Foreskin keratinocyte (primary cell): ENCODE measurements at places on chromosomes 5 and 9. TPM values are rescaled to one million over a fixed set of nuclear protein-coding genes. Genes with fewer than 3 reads are reported as not detected.

- no peak for DNase-seq
Measured at GRCh38 chr5:139856714-139857113, 61.1 kb downstream of the PSD2 start.

- DNase-seq: no peak
Measured at GRCh38 chr9:100549048-100549447, 28.8 kb upstream of the CAVIN4 start.

DNA sequence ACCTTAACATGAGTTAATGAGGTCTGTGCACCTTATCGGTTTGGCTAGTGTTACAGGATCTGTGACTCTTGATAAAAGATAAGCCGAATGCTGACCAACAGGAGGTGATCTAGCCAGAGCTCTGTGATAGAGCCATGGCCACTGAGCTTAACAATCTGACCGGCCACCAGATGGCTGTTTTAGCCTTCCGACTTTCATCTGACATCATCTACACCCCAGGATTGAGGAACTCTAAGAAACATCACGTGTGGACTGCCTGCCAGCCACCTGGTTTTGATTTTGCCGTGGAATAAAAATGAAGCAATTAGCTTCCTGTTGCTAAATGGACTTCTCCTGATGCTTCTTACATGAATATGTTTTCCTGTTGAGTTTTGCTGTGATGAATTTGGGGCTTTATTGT lies 281.3 kb downstream of the CEMIP2 start:
- no peak for DNase-seq

DNA sequence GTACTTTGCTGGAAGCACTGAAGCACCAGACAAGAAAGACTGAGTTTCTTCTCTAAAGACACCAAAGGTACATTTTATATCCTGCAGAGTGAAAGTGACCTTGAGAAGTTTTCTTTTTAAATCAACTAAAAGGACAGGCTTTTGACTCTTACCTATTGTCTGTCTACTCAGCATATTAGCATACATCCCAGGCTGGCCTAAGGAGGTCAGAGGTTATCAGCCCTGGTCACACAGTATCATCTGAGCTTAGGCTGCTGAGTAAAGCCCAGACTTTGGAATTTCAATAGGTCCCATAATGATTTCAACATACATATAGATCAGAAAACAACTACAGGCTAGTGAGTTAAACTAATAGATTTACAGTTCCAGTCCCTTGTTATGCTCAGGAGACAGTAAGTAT lies 10.1 kb upstream of the CDH9 start:
- DNase-seq: no peak

DNA sequence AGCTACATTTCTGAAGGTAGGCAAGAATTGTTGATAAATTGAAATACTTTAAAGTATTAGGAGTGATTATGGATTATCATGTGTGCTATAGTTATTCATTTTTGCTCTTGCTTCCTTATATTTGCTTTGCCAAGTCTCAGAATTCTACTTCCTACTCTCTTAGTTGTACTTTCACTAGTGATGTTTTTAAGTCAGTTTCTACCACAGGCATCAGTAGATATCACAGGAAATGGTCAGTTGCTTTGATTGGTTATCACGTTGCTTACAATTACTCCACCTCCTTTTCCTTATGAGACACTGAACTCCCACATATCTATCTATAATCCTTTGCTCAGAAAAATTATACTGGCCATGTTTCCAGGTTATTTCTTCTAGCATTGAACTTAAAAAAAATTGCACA lies 472.8 kb downstream of the DMRTA1 start:
- DNase-seq: no peak

TNFSF15 gene
- 0.40 and 1.0 TPM in 2 replicates for polyA plus RNA-seq

AQP3 gene
- polyA plus RNA-seq: 138 and 192 TPM in 2 replicates

CDHR2 gene
- 0.03 TPM in 1 of 2 replicates, not detected in the other for polyA plus RNA-seq

NPR3 gene
- polyA plus RNA-seq: not detected in 2 replicates

HTR4 gene
- polyA plus RNA-seq: not detected in 2 replicates

MYMK gene
- polyA plus RNA-seq: not detected in 2 replicates

NUTM2G gene
- not detected in 2 replicates for polyA plus RNA-seq

PKD2L2 gene
- polyA plus RNA-seq: 0.04 TPM in 1 of 2 replicates, not detected in the other

PCDHA7 gene
- 0.13 and 0.37 TPM in 2 replicates for polyA plus RNA-seq
